Activated naive CD8-positive, alpha-beta T cell treated with anti-CD3 and anti-CD28 coated beads for 36 hours (primary cell): ENCODE measurements at places on chromosomes 7 and 10. TPM values are rescaled to one million over a fixed set of nuclear protein-coding genes. Genes with fewer than 3 reads are reported as not detected.

DNA sequence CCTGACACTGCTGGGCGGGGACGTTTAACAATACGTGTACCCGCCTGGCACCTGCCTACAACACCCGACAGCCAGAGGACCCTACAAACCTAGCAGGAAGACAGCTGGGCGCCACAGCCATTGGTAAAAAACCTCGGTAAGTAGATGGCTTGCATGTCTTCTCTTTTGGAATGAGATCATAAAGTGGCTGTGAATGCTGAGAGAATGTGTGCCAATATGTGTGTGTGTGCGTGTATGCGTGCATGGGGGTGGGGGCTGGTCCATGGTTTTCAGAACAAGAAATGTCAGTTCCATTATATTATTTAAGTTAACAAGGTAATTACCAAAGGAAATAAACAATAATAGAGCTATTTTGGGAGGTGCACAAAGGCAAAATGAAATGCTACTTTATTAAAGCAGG, 39.2 kb downstream of the PAPOLB start:
- no peak for DNase-seq

DNA sequence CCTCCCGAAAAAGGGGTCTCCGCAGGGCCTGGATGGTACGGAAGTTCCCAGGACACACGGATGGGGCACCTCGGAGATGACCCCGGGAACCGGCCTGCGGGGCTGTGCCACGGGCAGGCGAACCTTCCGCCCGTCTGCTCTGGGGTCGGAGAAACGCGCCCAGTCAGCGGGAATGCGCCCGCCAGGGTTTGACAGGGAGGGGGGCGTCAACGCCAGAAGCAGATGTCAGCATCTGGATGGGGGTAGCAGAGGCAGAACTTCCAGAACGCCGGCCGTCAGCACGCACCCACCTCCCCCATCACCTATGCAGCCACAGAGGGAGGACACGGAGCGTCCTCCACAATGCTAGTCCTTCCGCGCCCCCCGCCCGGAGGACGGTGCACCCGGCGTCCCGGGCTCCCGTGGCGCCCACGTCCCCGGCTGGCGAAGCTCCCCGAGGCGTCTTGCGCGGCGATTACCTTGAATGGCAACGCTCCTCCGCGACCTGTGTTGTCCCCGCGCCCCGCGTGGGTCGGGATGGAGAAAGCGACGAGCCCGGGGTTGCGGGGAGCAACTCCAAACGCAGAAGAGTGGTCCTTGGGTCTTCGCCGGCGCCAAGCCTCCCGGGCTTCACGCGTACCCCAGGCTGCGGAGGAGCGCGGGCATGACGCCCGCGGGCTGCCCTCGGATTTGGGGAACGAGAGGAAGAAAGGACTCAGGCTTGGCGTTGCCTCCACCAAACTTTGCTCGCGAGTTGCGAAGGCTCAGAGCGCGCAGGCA, 561 bp downstream of the FGFR2 start:
- DNase-seq: no peak

DNA sequence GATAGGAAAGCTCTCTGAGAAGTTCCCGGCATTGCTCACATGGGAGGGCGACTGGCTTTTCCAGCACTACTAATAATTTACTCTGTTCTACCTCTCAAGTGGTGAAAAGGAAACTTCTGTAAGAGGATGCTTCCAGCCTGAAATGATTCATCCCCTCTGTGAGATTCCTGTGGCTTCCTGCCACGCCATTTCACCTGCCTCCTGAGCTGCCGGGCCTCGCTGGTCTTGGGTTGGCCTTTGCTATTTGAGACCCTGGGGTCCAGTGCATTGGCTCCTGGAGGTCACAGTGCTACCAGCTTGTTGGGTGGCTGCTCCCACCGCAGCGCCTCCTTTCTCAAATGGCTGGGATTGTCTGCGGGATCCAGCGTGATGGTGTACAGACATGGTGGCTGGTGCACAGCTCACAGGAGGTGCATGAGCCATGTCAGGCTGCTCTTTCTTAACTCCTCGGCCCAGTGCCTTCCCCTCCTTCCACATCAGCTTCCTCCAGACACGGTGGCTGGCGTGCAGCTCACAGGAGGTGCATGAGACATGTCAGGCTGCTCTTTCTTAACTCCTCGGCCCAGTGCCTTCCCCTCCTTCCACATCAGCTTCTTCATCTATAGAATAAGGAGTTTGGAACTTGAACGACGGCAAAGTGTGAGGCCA, 42.9 kb upstream of the PCBD1 start:
- no peak for DNase-seq

DNAH11 gene
- total RNA-seq: 0.02 TPM

UPK3B gene
- not detected for total RNA-seq

GRCh38 chr7:13257661-13258060, 570.2 kb downstream of the ARL4A start:
- no peak for DNase-seq

GRCh38 chr7:100221767-100222444, 2.2 kb downstream of the PVRIG start:
- peak; percentile 38 for DNase-seq

DUSP5 gene
- 31.4 TPM for total RNA-seq

GRCh38 chr10:111057006-111057405, 19.8 kb upstream of the ADRA2A start:
- no peak for DNase-seq

TFR2 gene
- total RNA-seq: 11.1 TPM

DNA sequence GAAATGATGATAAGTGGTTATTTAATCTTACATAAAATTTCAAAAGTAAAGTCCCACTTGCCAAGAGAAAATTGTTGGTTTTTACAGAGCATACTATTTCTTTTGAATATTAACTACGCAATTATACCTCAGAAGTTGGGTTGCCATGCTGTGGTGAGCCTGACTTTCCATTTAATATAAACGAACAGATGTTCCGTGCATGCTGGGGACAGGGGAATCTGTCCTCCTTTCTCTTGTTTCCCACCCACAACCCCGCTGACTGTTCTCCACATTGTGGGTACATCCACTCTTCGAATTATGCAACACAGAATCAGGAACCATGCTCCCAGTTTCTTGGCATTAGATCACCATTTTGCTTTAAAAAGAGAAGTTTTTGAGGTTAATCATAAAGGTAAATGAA, 29.2 kb upstream of the RTKN2 start:
- DNase-seq: no peak

DNA sequence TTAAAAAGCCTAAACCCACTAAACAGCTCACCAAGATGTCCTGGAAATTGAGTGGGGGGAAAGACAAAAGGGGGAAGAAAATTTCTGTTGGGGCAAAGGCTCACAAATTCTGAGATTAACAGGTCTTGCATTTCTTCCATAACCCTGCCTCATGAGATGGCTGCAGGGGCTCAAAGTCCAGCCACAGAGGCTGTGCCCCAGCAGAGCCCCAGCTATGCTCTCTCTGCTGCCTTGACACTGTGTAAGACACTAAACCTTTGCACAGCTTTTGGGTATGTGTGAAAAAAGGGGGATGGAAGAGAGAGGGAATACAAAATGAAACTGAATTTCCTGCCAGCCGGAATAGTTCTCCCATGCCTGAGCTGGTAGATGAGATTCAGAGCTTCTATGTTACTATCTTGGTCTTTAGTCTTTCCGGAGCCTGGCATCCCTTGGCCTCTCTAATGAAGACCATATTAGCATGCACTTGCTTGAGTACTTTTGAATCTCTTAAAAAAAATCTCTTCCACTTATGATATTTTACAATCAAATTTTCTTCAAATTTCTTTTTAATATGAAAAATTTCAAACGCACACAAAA, 240.0 kb upstream of the IMMP2L start:
- DNase-seq: no peak

- no peak for DNase-seq
Observed at GRCh38 chr10:7192061-7192460, 218.8 kb downstream of the SFMBT2 start.

GRCh38 chr7:156659961-156660360, 19.4 kb downstream of the RNF32 start:
- DNase-seq: no peak

GRCh38 chr7:104900525-104901239, 113.3 kb upstream of the KMT2E start:
- no peak for DNase-seq

DNA sequence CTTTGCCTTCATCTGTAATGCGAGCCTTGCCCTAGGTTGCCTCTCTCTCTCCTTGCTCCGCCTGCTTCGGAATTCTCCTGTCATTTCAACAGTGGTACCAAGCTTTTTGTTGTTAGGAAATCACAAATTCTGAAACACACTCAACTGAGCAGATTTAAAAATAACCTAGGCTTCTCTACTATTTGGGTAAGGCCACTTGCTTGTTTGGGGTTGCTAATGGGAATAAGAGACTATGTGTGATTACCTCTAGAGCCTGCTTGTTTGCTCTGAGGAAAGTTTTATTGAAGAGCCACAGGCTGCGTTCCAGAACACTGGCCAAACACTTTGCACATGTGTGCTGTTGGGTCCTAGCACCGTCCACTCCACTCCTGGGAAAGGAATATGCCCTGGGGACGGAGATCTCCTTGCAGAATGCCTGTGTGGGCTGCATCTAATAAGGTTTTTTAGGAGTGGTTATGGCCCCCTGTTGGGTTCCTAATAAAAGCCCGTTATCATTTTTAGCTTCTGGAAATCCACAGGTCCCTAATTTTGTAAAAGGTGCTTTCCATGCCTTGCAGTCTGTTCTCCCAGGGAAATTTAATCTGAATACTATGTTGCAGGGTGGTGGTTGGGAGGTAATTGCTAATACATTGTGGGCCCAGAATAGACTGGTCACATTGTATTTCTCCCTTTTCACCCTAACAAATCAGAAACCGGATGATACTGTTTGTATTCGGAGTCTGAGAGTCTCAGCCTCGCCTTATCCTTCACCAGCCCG, 68.7 kb upstream of the KLF6 start:
- DNase-seq: no peak

DNA sequence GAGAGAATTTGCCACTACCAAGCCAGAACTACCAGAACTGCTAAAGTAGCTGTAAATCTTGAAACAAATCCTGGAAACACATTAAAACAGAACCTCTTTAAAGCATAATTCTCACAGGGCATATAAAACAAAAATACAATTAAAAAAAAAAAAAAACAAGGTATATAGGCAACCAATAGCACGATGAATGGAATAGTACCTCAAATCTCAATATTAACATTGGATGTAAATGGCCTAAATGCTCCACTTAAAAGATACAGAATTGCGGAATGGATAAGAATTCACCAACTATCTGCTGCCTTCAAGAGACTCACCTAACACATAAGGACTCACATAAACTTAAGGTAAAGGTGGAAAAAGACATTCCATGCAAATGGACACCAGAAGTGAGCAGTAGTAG, 17.2 kb downstream of the LMBR1 start:
- DNase-seq: no peak

- no peak for DNase-seq
Observed at GRCh38 chr7:105996860-105997737, 34.0 kb downstream of the CDHR3 start.

GRCh38 chr10:124756156-124756903, 12.2 kb upstream of the FAM53B start:
- DNase-seq: no peak

KIAA1217 gene
- total RNA-seq: 1.6 TPM

AP1S1 gene
- total RNA-seq: 38.4 TPM

- no peak for DNase-seq
Observed at GRCh38 chr7:101985057-101985902, 167.9 kb downstream of the CUX1 start.

TMEM213 gene
- total RNA-seq: not detected

BLNK gene
- total RNA-seq: 1.3 TPM

GRCh38 chr7:124550036-124550435, 215.6 kb downstream of the GPR37 start:
- no peak for DNase-seq

GRCh38 chr7:37833107-37833817, 15.1 kb upstream of the NME8 start:
- DNase-seq: peak; percentile 41

- DNase-seq: no peak
Observed at GRCh38 chr7:43517464-43517863, 65.4 kb upstream of the STK17A start.

DNA sequence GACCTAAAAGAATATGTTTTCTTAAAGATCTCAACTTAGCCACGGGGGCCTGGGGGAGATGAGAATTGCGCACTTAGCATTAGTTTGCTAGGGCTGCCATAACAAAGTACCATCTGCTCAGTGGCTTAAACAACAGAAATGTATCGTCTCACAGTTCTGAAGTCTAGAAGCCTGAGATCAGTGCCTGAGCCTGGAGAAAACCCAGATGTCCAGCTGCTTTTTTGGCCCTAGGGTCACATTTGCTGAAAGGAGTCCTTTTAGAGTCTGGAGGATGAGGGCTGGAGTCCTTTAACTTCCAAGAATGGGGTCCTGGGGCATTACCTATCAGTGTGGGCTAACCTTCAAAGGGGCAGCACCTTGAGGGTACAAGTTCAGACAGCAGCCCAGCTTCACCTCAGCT, 48.2 kb downstream of the SMURF1 start:
- DNase-seq: no peak

DNA sequence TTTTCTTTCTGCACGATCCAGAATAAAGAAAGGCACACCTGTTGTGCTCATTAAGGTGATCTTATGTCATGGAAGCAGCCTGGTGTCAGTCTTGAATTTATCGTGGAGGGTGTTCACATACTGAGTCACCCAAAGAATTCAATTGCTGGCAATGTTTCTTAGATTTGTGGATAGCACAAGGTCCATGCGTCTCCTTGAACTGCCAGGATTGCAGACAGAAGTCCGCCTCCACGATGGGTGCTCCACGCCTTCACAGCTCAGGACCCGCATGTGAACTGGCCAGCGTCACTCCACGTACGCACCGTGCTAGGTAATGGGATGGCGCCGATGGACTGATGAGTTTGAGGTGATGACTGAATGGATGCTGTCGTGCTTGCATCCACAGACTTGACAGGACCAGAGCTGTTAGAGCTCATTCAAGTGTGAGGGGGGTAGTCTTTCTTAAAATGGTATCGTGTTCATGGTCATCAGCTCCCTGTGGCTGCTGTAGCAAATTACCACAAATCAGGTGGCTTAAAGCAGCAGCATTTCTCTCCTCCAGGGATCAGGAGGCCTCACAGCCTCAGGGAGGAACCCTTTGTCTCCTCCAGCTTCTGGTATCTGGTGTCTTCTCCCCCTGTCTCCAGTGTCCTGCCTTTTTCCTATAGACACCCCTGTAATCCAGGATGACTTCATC, 65.4 kb upstream of the DNAJB6 start:
- DNase-seq: no peak

- peak; percentile 74 for DNase-seq
Observed at GRCh38 chr10:30434273-30435072, 489 bp downstream of the MAP3K8 start.

GRCh38 chr10:48205918-48206317, 68.6 kb downstream of the FRMPD2 start:
- no peak for DNase-seq

NEUROD6 gene
- total RNA-seq: not detected

GRCh38 chr10:44706745-44707144, 204.4 kb upstream of the TMEM72 start:
- no peak for DNase-seq

- DNase-seq: no peak
Observed at GRCh38 chr7:45885264-45885882, 2.9 kb upstream of the IGFBP1 start.

DNA sequence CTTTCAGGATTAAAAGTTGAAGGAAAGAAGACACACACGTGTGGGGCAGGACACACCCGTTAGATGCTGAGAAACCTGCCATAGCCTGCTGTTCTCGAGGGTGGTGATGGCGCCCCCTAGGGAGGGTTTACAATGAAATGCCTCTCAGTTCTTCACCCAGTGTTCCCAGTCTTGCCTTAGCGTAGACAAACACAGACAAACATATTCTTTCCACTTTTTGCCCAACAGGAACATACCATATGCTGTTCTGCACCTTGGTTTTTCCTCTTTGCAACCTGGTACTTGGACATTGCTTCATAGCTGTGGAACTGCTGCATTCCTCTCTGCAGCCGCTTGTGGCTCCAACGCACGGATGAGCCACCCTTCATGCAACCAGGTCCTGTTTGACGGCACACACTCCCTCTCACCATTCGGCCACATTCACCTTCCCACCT, 23.3 kb upstream of the HSPA12A start:
- peak; percentile 22 for DNase-seq
